Trophoblast cell (in vitro differentiated cells and primary cell): ENCODE measurements at places on chromosomes 2 and 18.

GRCh38 chr18:45361125-45361851 is 254.0 kb upstream of the SLC14A2 start:
- DNase-seq: no peak

- peak; percentile 19 for DNase-seq
Observed at GRCh38 chr2:8488001-8488738, 193.7 kb upstream of the ID2 start.

DNA sequence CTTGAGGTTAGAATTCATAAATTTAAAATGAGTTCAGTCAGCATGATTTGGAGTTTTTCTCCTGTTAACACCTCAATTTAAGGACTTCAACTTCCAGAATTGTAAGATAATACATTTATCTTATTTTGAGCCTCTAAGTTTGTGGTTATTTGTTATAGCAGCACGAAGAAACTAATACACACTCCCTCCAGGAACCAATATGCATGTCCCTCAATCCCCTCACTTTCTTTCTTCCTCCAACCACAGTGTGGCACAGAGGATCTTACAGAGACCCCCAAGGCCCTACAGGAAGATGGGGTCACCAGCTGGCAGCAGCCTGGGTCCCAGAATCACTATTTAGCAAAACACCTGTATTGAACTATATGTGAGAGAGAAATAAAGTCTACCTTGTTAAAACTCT is 242.0 kb downstream of the RAD51AP2 start:
- no peak for DNase-seq

DNA sequence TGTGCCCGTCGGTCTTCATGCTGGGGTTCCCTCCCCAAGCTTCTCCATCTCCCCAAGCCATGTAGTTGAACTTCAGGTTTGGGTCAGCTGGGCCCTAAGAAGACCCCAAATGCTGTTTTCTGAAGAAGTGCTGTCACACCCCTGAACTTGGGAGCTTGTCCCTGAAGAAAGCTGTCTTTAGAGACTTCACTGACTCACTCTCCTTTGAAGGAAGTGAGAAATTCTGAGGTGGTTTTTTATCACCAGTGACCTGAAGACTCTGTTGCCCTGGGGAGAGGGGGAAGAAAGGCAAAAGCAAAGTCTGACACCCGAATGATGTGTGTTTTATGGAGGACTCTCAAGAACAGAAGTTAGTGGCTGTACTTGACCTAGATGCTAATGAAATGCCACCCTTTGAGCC is 83.6 kb upstream of the BCL2L11 start:
- no peak for DNase-seq

- no peak for DNase-seq
Observed at GRCh38 chr2:33323957-33324356, 152.5 kb upstream of the RASGRP3 start.

- no peak for DNase-seq
Observed at GRCh38 chr2:70035344-70035844, 51.9 kb upstream of the PCBP1 start.

DNA sequence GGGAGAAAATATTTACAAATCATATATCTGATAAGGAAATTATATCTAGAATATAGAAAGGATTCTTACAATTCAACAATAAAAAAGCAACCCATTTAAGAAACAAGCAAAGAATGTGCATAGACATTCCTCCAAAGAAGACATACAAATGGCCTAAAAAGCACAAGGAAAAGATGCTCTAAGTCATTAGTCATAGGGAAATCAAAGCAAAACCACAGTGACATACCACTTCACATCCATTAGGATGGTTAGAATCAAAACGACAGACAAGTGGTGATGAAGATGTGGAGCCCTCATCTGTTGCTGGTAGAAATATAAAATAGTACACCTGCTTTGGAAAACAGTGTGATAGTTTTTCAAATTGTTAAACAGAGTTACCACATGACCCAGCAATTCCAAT is 48.2 kb downstream of the MAPRE2 start:
- no peak for DNase-seq

- no peak for DNase-seq
Observed at GRCh38 chr2:117775703-117776219, 38.7 kb upstream of the DDX18 start.

DNA sequence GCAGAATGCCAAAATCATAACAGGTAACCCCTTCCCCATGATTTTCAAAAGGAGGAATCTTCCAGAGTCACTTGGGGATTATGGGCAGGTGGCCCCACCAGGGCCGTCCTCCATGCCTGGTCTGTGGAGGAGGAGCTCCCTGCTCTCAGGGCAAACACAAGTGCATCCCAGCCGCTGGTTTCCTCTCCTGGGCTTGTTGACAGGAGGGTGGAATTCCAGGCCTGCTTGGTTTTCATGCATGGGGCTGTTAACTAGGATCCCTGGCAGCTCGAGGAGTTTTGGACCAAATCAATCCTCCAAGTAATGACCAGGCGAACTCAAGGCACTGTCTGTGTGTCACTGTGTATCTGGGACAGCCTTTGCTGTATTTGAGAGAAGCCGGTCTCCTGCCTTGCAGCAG is 45.3 kb downstream of the FOSL2 start:
- DNase-seq: peak; percentile 18

DNA sequence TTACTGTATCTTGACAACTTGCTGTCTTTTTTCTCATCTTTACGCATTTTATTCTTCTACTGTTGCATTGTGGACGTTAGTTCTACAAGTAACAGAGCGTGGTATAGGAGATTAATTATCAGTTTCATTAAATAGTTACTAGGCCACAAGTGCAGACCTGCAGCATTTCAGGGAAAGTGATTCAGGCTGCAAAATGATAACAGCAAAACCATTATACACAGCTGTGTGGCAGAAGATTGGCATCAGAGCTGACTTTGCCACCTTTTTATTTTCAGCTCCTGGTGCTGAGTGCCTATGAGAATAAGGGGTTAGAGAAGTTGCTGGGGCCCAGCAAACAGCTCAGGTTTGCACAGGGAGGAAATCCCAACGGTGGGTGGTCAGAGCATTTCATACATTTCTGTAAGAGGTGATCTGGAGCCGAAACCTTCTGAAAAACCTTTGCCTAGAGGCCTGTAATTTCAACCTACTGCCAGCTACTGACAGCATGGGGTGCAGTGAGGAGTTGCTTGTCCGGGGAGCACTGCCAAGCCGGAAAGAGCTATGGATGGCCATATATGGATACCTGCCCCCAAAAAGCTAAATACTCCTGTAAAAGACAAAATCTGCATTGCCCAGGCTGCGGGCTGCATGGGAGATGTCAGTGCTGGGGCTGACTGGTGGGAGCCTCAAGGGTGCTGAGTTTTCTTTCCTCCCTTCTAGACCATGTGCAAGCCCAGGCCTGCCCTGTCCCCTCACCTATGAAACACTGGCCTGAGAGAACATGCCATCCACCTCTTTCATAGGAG is 2.7 kb upstream of the CCBE1 start:
- DNase-seq: no peak

GRCh38 chr2:202911203-202911511 is 316 bp downstream of the WDR12 start:
- no peak for DNase-seq

DNA sequence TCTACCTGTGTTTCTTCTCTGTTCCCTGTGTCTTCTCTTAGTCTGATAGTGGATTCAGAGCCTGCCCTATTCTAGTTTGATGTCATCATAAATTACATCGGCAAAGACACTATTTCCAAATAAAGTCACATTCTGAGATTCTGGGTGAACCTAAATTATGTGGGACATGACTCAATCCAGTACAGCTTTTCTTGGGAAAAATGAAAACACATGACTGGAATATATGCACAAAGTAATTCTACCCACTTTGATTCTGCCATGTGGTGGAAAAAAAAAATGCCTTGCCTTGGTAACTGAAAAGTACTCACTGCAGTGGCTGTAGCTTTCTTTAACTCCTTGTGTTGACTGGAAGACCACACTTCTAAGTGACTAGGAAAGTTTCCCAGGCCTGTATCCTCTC is 73.7 kb downstream of the LRATD1 start:
- no peak for DNase-seq

GRCh38 chr2:66824926-66825325 is 390.0 kb downstream of the MEIS1 start:
- no peak for DNase-seq

DNA sequence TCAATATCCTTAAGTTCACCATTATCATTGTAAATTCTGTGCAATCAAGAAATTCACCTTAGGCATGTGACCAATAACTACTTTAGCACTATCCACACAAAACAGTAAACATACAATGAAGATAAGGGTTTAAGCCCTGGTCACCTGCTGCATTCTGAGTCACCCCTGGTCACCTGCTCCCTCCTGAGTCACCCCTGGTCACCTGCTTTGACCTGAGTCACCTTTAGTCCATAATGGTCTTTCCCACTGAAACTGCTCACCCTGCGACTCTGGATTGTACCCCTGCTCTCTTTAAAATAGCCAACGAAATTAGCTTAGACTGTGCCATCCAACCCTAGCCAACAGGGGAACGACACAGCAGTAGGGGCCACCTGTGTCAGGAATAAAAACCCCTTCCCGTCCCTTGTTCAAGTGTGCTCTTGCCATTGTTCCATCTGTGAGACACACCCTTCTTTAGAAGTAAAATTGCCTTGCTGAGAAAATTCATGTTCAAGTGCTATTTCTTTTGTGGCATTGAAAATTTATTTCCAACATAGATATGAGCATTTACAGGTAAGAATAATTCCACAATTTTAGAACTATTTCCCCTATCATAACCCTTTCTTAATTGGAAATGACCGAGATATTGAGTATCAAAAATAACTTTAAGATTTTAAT is 902.8 kb downstream of the DSC3 start:
- DNase-seq: peak; percentile 41

DNA sequence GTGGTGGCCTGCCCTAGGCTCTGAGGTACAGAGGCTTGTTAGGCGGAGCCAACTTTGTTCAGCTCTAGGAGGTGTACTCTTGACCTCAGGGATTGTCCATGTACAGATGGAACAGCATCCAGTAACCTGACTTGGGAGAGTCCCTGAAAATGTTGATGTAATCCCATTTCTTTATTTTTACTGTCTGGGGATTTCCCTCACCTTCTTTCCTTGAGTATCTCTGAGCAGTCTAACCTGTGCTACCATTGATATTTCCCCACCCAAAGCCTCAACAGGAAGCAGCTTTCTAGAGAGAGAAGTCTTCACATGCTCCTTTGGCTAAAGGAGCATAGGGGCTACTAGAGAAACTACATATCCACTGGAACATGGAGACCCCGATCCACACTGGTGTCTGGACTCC is 10.4 kb downstream of the IL36A start:
- no peak for DNase-seq

DNA sequence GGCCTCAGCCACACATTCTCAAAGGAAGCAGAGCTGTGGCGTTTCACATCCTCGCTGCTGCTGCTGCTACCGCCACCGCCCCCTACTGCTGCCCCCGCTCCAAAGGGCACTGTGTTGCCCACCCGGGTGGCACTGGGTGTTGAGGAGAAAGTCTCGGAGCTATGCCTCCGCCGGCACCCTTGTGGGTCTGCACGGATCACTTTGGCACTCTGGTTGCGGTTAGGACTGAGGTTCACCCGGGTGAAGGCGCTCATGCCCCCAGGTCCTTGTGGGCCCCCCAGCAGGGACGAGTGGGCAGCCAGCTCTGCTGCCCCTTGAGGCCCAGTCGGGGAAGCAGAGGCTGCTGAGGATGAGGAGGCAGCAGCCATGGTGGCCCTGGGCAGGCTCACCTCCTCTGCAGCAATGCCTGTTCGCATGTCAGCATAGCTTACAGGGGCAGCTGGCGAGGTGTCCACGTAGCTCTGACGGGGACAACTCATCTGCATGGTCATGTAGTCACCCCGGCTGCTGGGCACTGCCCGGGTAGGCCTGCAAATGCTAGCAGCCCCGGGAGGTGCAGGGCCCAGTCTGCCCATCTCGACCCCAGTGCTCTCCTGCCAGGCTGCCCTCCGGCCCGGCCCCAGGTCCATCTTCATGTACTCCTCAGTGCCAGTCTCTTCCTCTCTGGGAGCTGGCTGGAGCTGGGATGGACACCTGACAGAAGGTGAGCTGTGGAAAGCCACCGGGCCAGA is 4.2 kb downstream of the IRS1 start:
- DNase-seq: no peak

- DNase-seq: no peak
Observed at GRCh38 chr2:11364565-11364887, 20.1 kb upstream of the ROCK2 start.

GRCh38 chr18:21064347-21064746 is 47.3 kb downstream of the ROCK1 start:
- DNase-seq: peak; percentile 15

- no peak for DNase-seq
Observed at GRCh38 chr2:227592694-227593387, 5.9 kb upstream of the SCYGR2 start.

GRCh38 chr2:11102466-11102865 is 52.8 kb upstream of the SLC66A3 start:
- DNase-seq: no peak

DNA sequence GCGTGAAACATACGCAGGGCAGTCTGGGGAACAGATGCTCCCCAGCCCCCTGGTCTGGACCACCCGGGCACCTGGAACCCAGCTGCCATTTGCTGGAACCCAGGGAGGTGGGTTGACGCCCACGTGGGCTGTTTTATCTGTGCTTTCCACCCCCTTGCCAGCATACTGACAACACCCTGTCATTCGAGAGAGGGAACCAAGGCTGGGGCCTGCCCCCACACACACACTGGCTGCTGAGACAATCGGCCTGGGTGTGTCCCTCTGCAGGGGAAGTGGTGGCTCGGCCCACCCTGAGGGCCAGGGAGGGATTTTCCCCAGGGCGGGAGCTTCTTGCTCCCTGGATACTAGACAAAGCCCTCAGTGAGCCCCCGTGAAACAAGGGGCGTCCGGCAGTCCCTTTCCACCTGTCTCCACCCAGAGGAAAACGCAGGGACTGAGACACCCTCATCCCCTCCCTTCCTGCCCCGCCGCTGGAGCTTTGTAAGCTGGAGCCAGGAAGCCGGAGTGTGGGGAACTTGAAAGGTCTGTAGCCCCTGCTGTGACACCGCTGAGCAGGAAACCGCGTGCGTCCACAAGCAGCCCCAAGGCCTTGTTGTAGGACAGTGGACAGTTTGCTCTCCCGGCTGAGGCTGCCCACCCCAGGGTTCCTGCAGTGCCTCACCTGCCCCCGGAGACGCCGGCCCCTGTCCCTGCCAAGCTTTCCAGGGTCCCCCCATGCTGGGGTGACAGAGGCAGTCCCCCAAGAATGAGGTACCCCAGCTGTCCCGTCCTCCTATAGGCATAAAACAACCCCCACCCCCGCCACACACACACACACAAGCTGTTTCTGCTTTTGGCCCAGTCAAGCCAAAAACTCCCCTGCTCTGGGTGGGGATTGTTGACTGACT is 14.1 kb upstream of the KLF11 start:
- peak; percentile 55 for DNase-seq

DNA sequence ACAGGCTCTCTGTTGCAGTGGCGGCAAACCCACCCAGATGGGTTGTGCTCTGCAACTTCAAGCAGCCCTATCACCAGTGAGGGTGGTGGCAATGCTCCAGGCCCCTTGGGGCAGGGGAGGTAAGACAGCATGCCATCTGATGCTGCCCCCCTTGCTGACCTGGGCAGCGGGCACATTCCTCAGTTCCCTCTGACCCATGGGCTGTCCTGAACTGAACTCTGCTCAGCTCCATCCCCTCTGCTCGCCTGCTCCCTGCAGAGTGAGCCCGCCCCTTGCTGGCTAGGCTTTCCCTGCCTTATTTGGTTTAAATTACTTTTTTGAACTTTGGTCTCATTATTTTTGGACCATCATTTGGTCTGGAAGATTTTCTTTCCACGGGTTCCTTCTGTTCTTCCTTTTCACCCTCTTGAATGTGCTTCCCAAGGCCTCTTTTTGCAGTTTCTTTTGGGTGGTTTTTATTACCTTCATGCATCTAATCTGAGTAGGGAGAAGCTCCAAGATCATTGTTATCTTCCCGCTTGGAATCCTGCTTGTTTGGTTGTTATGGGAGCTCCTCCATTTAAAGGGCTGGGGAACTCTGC is 565.4 kb downstream of the TNS1 start:
- no peak for DNase-seq

- DNase-seq: no peak
Observed at GRCh38 chr2:130391872-130392670, 36.2 kb downstream of the PTPN18 start.
